ENCODE measurements at places on chromosomes 3 and 15.

DNA sequence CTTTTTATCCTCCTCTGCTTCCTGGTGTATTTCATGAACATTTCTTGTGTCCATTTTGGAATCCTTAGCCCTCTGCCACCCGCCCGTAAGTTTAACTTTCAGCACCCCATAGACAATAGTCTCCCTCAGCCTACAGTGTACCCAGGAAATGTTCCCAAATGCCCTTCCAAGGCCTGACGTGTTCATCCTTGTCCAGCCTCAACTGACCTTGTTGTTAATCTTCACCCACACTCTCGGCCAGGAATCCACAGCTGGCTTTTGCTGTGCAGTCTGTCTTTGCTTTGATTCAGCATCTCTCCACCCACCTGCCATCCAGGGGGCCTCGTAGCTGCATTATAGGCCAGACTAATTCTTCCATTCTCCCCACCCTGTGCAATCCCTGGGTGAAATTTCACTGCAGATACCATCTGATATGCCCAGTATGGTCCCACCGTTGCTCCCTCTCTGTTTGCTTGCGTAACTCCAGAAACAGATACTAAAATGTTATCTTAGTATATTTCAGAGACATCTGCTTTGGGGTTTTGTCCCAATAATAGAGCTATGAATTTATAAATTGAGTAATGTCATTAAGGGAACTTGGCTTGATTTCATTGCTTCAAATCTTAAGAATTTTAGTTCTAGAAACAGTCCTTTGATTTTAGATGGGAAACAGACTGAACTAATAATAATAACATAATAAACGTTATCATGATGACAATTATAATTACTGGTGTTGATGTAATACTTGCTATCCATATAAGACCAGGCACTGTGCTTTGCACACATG, 16.6 kb downstream of the GUCA1C start:
- no peak for DNase-seq

DNA sequence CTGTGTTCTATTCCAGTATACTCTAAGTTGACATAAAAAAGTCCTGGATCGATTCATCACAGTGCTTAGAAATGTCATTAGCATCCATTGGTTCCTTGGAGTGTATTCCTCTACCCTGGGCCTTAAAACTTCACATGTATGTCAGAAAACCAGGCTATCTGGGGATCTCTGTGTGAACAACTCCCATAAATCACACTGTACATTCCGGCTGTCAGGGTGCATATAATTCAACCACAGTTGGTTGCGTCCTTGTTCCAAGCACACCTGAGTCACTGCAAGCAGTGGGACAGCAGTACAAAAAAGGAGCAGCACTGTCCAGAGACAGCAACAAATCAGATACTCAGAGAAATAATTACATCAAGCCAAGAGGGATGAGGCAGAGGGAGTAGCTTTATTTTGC, 52.4 kb downstream of the PDZRN3 start:
- no peak for DNase-seq

- no peak for DNase-seq
Measured at GRCh38 chr15:86063356-86064095, 16.1 kb upstream of the AGBL1 start.

DNA sequence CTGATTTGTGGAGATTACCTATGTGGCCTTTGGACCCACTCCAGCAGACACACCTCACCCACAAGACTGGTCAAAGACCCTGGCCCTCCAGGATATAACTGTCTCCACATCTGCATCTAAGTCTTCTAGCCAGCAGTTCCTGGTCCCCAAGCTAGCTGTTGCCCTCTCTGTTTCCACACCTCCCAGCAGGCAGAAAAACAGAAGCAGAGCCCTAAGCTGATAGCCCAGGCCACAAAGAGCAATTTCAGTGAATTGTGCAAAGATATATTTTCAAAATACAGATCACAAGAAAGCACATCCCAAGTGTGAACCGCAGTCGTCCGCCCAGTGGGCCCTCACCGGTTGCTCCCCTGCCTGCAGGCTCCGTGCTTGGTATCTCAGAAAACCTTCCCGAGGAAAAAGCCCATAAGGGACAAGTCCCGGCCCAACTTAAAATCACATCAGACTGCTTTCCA, 2.6 kb downstream of the TNIK start:
- DNase-seq, result no peak

DNA sequence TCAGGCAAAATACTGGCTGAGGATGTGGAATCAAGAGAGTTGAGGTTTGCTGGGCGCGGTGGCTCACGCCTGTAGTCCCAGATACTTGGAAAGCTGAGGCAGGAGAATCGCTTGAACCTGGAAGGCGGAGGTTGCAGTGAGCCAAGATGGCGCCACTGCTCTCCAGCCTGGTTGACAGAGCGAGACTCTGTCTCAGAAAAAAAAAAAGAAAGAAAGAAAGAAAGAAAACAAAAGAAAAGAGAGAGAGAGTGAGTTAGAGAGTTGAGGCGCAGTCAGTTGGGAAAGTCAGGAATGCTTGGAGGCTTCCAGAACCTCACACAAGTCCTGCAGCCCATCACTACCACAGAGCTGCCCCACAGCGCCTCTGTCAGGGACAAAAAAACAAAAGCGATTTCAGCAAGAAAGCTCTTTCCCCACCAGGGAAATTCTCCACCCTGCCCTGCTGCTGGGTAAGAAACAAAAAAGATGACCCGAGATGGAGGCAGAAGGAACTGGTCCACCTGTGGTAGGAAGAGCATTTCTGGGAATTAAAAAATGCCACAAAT, 13.8 kb downstream of the HDC start:
- no peak for DNase-seq

- DNase-seq, result no peak
Measured at GRCh38 chr3:54764911-54765310, 162.9 kb downstream of the LRTM1 start.

DNA sequence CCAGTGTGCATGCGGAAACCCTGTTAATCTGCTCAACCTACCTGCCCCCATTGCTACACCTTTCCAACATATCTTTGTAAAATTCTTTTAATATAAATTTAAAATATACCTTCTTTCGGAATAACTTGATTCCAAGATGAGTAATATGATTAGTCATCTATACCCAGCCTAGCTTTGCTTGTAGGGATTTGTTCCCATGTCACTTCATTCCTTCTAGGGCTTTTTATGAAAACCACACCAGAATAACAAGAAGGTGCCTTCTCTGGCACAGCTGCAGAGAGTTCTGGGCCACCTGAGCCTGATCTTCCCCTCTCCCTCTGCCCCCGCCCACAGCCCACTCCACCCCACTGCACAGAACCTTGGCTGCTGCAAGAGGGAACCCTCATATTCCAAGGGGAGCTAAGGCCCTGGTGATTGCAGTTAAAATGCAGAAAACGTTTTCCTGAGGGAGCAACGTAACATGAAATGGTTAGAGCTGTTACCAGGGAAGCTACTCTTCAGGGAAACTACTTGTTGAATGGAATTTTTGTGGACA, 38.6 kb upstream of the HACD2 start:
- no peak for DNase-seq

- no peak for DNase-seq
Measured at GRCh38 chr3:29324180-29324651, 43.3 kb downstream of the RBMS3 start.

- DNase-seq, result no peak
Measured at GRCh38 chr3:164477403-164477802, 600.9 kb downstream of the SI start.

- DNase-seq, result no peak
Measured at GRCh38 chr15:38588672-38589071, 24.1 kb upstream of the RASGRP1 start.

- DNase-seq, result no peak
Measured at GRCh38 chr3:19456738-19457137, 308.4 kb downstream of the KCNH8 start.

DNA sequence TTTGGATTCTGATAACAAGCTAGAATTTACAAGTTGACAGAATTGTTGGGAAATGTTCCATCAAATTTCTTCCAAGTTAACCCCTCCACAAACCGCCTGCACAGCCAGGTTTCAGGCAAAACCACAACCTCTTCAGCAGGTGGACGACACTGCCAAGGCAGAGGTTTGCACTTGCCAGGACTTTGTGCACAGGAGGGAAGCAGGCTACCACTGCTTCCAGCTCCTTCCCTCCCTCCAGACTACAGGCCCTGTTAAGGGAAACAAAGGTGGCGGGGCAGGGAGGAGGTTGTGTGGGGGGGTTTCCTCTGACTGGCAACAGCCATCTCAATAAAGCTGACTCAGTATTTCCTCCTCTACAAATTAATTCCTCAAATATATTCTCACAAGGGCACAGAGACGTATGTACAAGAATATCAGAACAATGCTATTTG, 42.2 kb downstream of the TBC1D2B start:
- DNase-seq, result no peak

- DNase-seq, result no peak
Measured at GRCh38 chr15:49456166-49456565, 33.1 kb downstream of the FGF7 start.

- no peak for DNase-seq
Measured at GRCh38 chr3:188389711-188390342, 235.9 kb downstream of the LPP start.

- DNase-seq, result no peak
Measured at GRCh38 chr3:144652573-144652972, 681.0 kb downstream of the DIPK2A start.

- DNase-seq, result no peak
Measured at GRCh38 chr15:78437107-78437761, 782 bp upstream of the IREB2 start.

DNA sequence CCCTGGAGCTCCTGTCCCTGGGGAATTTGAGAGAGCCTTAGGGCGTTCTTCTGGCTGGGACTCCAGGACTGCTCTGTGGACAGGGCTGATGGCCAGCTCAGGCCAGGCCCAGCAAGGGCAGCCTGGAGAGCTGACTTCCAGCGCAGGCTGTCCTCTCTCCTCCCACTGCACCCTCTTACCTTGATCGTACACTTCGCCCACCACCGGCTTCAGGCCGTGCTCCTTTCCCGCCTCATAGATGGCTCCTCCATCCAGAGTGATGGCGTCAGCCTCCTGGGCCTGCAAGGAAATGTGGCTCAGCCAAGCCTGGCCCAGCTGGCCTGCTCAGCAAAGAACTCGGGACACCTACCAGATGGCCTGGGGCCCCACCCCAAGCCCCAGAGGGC, 3.1 kb downstream of the MELTF start:
- no peak for DNase-seq

GRCh38 chr3:151362751-151363174, 21.8 kb downstream of the P2RY12 start:
- DNase-seq, result no peak

DNA sequence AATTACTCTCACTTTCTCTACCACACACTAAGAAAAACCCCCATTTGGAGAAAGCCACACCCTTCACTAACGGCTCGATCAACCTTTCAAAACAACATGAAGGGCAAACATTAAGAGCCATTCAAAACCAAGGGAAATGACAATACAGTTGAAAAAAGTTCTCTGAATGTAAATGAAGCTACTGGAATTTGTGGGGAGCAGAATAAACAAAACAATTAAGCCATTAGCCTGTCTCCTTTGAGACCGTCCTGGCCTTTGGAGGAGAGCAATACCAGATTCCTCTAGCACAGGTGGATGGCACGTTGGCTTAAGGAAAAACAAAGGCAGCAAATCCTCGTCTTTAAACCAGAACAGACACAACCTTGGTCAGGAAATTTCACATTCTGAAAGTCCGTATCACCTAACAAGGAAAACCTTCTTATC, 18.7 kb downstream of the MYO1E start:
- no peak for DNase-seq

- no peak for DNase-seq
Measured at GRCh38 chr3:157174290-157174648, 14.3 kb upstream of the CCNL1 start.

DNA sequence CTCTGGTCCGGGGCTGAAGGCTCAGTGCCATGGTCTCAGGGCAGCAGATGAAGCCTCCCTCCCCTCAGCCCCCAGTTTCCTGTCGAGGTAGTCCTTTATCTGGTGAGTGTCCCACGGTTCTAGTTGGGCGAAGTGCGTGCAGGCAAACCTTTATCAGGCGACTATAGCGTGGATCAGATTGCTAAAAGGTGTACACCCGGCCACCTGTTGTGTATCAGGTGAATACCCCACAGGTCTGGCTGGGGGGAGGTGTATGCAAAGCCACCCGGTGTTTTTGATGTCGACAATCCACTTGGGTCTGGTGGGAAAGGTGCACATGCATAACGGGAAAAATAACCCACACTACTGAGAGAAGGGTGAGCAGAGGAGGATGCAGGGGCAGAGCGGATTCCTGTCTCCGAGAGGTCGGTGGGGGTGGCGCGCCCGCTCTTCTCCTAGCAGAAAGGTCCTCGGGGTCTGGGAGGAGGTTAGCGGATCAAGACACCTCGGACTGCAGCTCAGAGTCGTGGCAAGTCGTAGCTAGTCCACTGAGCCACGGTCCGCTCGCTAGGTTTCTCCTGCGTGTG, 507 bp downstream of the SLC12A6 start:
- peak; percentile 69 for DNase-seq

GRCh38 chr3:88926221-88926620, 181.2 kb upstream of the EPHA3 start:
- DNase-seq, result no peak

- no peak for DNase-seq
Measured at GRCh38 chr3:53361852-53362251, 14.5 kb upstream of the DCP1A start.

DNA sequence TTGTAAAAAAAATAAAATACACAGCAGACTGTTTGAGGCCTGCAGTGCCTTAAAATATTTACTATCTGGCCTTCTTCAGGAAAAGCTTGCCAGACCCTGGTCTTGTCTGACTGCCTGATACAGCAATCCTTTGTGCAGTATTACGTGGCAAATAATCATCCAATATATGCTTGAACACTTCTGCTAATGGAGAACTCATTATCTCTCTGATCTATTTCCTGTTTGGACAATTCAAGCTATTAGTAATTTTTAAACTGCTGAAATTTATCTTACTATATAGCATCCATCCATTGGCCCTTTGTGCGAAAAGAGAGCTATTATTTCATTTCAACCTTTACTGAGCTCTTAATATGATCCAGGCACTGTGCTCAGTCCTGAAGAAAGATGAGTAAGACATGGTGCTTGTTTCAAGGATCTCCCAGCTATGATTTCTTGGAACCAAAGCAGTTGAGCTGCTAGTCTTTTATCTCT, 15.9 kb downstream of the ATG7 start:
- DNase-seq, result no peak

All from hematopoietic multipotent progenitor cell treated with erythropoietin and hydrocortisone succinate and interleukin-3 and kit ligand, for 17 days (in vitro differentiated cells).